ENCODE measurements at places on chromosomes 7 and 10.

- DNase-seq: no peak
Observed at GRCh38 chr7:100759357-100760171, 26.2 kb downstream of the ZAN start.

- DNase-seq: no peak
Observed at GRCh38 chr7:131139462-131139861, 188.2 kb upstream of the MKLN1 start.

DNA sequence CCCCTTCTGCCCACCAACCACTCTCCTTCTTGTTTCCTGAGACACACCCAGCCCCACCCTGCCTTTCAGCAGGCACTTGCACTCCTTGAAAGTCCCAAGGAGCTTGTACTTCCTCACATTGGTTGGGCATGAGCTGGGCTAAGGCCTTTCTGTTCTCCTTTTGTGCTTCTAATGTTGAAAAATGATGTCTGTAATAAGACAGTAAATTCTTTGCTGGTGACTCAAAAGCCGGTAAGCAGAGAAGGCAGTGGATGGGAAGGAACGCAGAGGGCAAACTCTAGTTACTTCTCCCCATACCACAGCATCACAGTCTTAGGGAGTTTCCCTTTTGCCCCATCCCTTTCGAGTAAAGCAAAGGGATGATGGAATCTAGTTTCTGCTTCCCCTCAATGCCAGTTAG is 185.6 kb downstream of the PLXNA4 start:
- DNase-seq: no peak

GRCh38 chr7:44261240-44261639 is 60.5 kb downstream of the YKT6 start:
- no peak for DNase-seq
